ENCODE measurements at places on chromosomes 12 and 14. TPM values are rescaled to one million over a fixed set of nuclear protein-coding genes. Genes with fewer than 3 reads are reported as not detected.

- no peak overlapping the region for H3K4me3 ChIP-seq
- H3K4me1 ChIP-seq, result peaks cover 4% of the 10 kb centered on the region
- peaks cover 8% of the 10 kb centered on the region for H3K36me3 ChIP-seq
- H3K27me3 ChIP-seq, result no peaks in the 10 kb centered on the region
- H3K27ac ChIP-seq, result no peak overlapping the region
- DNase-seq, result peak; percentile 24
These were observed 142.3 kb downstream of the ADGRD1 start for GRCh38 chr12:131095826-131096680.

DNA sequence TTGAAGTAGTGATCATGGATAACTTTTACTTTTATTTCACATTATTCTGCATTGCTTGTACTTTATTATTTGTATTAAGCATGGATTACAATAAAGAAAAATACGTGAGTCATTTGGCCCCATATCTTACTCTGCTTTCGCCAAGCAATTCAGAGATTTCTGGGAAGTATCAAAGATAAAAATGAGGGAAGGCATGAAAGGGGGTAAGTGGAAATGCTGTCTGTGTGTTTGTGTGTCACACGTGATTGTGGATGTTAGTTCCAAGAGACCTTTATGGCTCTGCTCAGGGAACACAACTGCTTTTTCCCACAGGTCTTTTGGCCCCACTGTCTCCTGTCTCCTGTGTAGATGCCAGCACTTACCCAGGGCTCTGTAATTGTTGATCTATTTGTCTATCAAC lies 10.5 kb downstream of the NID2 start:
- peaks cover 32% of the 10 kb centered on the region for H3K4me1 ChIP-seq
- H3K36me3 ChIP-seq, result no peaks in the 10 kb centered on the region
- no peak overlapping the region for H3K4me3 ChIP-seq
- DNase-seq, result no peak

DNA sequence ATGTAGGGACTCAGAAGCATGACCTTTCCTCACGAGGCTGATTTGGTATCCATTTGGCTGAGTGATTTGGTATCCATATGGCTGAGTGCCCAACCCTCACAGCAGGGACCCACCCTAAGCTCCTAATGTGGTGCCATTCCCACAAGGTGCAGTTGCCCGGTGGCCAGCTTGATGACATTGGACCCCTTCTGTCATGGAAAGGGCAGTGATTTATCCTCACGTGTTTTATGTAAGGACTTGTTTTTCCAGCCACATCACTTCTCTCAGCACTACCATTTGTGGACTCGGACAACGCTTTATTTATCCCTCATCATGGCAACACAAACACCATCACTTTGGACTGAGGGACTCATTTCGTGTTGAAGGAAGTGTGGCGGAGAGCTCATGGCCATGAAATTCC lies 8.5 kb upstream of the CDC42BPB start:
- no peaks in the 10 kb centered on the region for H3K27me3 ChIP-seq
- no peak for DNase-seq
- H3K4me3 ChIP-seq, result no peak overlapping the region
- H3K36me3 ChIP-seq, result no peaks in the 10 kb centered on the region
- H3K4me1 ChIP-seq, result peaks cover 23% of the 10 kb centered on the region
- H3K27ac ChIP-seq, result peak overlapping the region; percentile 69

ACOT6 gene
- total RNA-seq, result not detected

POTEG gene
- not detected for total RNA-seq

DNA sequence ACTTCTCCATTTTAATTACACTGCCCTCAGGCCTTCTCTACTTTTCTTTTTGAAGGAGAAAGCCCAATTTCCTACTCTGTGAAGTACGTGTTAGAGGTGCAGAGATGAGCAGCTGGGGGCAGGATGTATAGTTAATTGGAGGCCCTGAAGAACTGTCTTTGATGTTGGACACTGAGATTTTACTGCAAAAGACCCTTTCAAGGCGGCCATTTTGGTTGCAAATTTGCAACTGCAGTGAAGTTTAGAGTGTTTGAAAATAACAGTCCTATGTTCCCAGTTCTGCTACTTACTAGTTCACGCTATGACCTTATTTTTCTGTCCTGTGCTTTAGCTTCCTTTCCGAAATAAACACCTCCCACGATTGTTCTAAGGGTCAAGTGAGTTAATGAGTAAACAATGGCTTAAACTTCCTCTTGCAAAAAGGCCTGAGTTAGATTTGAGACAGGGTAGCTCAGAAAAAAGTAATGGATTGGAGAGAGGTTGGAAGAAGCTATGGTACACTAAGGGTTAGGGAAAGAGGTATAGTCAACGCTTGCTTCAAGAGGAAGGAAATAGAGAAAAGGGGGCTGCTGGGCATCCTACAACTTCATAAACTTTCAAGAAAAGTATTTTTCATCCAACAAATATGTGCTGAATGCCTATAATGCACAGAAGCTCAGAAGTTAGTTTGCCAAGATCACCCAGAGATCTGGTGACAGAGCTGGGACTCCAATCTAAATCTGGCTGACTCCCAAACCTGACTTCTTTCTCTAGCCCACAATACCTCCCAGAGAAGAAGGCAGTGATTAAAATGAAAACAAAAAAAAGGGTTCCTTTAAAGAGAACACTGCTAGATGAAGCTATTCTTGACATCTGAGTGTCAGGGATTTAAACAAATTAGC lies 26.4 kb upstream of the DICER1 start:
- H3K27ac ChIP-seq, result peak overlapping the region; percentile 79
- no peak for DNase-seq
- no peak overlapping the region for H3K4me3 ChIP-seq
- H3K27me3 ChIP-seq, result no peaks in the 10 kb centered on the region

GRCh38 chr12:65248656-65249633 lies 29.5 kb upstream of the MSRB3 start:
- DNase-seq, result no peak
- H3K27me3 ChIP-seq, result no peaks in the 10 kb centered on the region
- H3K4me1 ChIP-seq, result no peaks in the 10 kb centered on the region
- no peak overlapping the region for H3K27ac ChIP-seq
- no peak overlapping the region for H3K4me3 ChIP-seq
- peaks cover 13% of the 10 kb centered on the region for H3K36me3 ChIP-seq

DNA sequence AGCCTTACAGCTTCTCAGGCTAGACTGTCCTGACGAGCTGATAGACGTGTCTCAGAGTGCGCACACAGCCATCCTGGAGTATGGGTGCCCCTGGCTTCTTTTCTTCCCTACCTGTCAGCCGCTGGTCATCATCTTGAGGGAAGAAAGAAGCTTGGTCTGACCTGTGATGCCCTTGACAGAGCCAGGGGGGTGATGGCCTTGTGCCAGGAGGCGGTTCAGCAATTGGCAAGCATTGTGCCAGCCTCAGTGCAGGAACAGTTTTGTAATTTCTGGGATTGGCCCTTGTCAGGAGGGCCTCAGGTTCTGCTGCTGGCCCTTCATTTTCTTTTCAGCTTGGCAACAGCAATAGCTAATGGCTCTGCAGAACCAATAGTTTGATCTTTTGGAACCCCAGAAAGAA lies 80.1 kb downstream of the ADCK1 start:
- no peak overlapping the region for H3K27ac ChIP-seq
- H3K27me3 ChIP-seq, result no peaks in the 10 kb centered on the region
- no peaks in the 10 kb centered on the region for H3K4me1 ChIP-seq
- no peak for DNase-seq
- no peak overlapping the region for H3K4me3 ChIP-seq

- no peaks in the 10 kb centered on the region for H3K27me3 ChIP-seq
- DNase-seq, result no peak
- peak overlapping the region; percentile 69 for H3K4me3 ChIP-seq
These were observed 1.7 kb downstream of the ATF7IP start for GRCh38 chr12:14367040-14367661.

TM9SF1 gene
- total RNA-seq, result 48.9 TPM

- no peak for DNase-seq
- no peaks in the 10 kb centered on the region for H3K36me3 ChIP-seq
- H3K4me3 ChIP-seq, result no peak overlapping the region
- no peaks in the 10 kb centered on the region for H3K4me1 ChIP-seq
These were observed 23.8 kb upstream of the STK38L start for GRCh38 chr12:27220055-27220987.

GRCh38 chr14:64865109-64865508 lies 14.6 kb downstream of the SPTB start:
- no peak overlapping the region for H3K27ac ChIP-seq
- H3K4me1 ChIP-seq, result no peaks in the 10 kb centered on the region

GRCh38 chr14:30191639-30192279 lies 264.1 kb upstream of the PRKD1 start:
- DNase-seq, result no peak
- H3K27me3 ChIP-seq, result no peaks in the 10 kb centered on the region
- no peaks in the 10 kb centered on the region for H3K36me3 ChIP-seq
- H3K4me3 ChIP-seq, result no peak overlapping the region
- H3K4me1 ChIP-seq, result no peaks in the 10 kb centered on the region

DNA sequence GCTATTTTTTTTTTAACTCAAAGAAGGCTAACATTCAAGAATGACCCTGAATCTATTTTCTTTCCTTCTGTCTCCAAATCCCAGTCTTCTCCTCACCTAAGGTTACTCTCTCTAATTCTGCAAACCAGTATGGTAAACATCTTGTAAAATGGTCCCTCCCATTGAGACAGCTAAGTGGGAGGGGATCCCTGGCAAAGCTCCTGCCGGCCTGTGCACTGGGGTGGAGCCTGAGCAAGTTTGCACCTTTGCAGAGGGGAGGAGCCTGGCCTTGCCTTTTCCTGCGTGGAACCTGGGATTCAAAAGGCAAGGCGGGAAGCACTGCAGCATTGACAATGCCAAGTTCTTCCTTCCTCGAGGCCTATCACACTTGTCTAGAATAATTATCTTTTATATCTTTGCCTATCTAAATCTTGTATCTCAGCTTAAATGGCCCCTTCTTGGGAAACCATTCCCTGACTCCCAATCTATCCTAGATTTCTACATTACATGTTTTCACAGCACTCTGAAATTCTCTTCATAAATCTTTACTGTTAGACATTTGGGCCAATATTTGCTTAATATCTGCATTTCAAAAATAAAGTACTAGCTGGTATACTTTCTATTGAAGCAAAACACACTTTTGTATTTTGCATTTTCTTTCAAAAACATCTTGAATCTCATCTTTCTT lies 83.0 kb downstream of the EPS8 start:
- H3K4me3 ChIP-seq, result no peak overlapping the region
- H3K36me3 ChIP-seq, result no peaks in the 10 kb centered on the region
- no peak overlapping the region for H3K27ac ChIP-seq
- DNase-seq, result peak; percentile 39

- no peak for DNase-seq
- H3K4me1 ChIP-seq, result peaks cover 36% of the 10 kb centered on the region
- H3K27me3 ChIP-seq, result no peaks in the 10 kb centered on the region
- H3K36me3 ChIP-seq, result peaks cover 14% of the 10 kb centered on the region
- no peak overlapping the region for H3K4me3 ChIP-seq
These were observed 157.5 kb upstream of the HIF1A start for GRCh38 chr14:61537563-61538463.

GRCh38 chr14:75519826-75520728 lies 2.2 kb upstream of the BATF start:
- H3K27me3 ChIP-seq, result no peaks in the 10 kb centered on the region
- H3K4me1 ChIP-seq, result peaks cover 39% of the 10 kb centered on the region
- no peak for DNase-seq
- no peak overlapping the region for H3K4me3 ChIP-seq

RAB15 gene
- total RNA-seq, result 13.8 TPM

DNA sequence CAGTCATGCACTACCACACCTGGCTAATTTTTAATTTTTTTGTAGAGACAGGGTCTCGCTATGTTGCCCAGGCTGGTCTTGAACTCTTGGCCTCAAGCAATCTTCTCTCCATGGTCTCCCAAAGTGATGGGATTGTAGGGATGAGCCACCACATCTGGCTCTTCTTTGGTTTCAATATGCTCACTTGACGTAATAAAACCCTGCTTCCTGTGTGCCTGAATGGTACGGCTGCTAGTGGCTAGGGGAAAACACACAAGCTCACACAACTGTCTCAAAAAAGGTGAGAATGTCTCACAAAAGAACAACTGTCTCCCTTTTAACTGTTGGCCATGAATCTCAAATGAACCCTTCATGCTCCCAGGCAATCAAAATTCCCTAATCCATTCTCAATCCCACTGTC lies 15.0 kb downstream of the C1S start:
- no peaks in the 10 kb centered on the region for H3K27me3 ChIP-seq
- H3K36me3 ChIP-seq, result peaks cover 4% of the 10 kb centered on the region
- H3K27ac ChIP-seq, result no peak overlapping the region
- peaks cover 9% of the 10 kb centered on the region for H3K4me1 ChIP-seq
- DNase-seq, result no peak

FGF6 gene
- total RNA-seq, result not detected

DNA sequence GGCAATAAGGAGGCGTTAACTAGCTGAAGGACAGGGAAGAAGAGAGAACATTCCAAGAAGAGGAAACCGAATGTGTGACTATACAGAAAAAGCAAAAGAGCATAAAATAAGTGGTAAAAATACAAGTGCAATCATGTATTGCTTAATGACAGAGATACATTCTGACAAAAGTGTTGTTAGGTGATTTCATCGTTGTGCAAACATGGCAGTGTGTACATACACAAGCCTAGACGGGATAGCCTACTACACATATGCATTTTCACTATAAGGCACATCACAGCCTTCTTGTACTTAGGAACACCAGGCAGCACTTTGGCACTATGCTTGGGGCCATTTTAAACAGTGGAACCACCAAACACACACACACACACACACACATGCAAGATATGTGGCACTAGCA lies 299.3 kb downstream of the BCAT1 start:
- H3K27me3 ChIP-seq, result no peaks in the 10 kb centered on the region
- H3K27ac ChIP-seq, result no peak overlapping the region
- no peaks in the 10 kb centered on the region for H3K36me3 ChIP-seq
- H3K4me1 ChIP-seq, result no peaks in the 10 kb centered on the region

CIPC gene
- total RNA-seq, result 28.4 TPM

DNA sequence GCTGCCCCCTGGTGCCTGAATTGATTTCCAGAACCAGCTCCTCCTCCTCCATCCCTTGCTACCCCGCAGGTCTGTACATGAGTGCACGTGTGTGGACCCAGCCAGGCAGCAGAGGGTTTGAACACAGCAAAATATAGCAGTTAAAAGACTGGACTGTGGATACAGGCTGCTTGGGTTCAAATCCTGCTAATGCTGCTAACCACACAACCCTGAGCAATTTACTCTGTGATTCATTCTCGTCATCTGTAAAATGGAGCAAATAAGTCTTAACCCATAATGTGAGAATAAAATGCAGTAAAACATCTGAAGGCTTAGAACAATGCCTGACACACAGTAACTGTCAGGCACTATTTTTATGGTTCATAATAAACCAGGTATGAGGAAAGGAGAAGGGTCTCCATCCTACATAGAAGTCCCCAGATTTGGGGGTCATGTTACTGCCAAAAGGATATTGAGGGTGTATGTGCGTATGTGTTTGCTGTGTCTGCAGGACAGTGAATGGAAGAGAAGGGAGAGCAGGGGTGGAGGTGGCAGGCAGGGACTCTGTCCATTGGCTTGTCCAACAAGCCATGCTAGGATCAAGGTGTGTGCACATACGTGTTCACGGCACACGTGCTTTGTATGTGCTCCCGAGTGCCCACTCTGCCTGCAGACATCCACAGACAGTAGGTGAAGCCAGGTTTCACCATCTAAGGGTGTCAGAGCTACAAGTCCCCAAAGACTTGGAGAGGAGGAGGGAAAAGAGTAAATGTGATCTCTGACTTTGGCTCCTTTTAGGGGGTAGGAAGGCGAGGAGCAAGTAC lies 1.5 kb upstream of the STAT6 start:
- peaks cover 9% of the 10 kb centered on the region for H3K36me3 ChIP-seq
- H3K4me1 ChIP-seq, result peaks cover 33% of the 10 kb centered on the region
- no peak for DNase-seq
- H3K27ac ChIP-seq, result peak overlapping the region; percentile 100
- H3K27me3 ChIP-seq, result no peaks in the 10 kb centered on the region
- H3K4me3 ChIP-seq, result peak overlapping the region; percentile 95
